ENCODE measurements at places on chromosomes 7 and 10.
A peak's percentile ranks its signal among the peaks of the same experiment; 100 is the strongest.

DNA sequence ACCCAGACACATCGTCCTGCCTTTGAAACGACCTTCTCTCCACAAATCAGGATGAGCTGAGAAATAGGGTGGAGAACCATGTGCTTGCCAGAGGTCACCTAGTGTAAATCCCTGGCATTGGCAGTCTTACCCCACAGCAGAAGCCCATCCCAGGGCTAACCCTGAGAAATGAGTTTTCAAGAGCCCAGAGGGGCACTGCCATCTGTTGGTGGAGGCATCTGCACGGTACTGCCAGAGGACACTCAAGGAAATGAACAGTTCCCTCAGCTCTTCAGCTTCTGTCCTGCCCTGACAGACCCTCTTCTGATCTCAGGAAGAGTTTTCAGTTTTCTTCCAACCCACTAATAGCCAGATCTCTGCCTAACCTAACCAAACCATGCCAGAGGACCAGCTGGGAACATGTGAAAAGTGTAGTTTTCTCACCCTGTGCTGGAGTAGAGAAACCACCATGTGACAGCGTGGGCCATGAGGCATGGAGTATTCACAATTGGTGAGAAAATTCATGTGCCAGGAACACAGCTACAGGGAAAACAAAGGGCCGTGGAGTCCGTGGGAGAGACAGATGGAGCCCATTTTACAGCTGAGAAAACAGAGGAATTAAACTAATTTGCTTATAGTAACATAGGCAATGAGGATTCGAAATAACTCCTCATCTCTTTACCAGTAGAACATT lies 37.7 kb upstream of the ITPRID1 start:
- no peak for DNase-seq
- no peaks in the 10 kb centered on the region for H3K27me3 ChIP-seq
- no peak overlapping the region for H3K27ac ChIP-seq
- H3K36me3 ChIP-seq: no peaks in the 10 kb centered on the region
- H3K4me1 ChIP-seq: no peaks in the 10 kb centered on the region

DNA sequence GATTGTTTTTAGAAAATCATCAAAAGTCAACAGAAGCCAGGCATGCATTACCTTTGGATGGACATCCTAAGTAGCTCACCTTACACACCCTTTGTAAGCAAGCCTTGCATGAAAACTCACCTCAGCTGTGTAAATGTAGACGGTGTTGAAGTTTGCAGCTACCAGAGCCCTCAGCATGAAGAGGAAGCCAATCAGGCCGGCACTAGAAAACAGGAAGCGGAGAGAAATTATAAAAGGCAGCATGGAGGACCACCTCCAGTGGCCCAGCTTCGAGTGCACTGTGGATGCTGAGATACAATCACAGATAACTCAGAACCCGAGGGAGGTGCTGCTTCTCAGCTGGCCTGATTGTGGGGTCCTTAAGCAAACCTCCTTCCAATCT lies 75.3 kb downstream of the SVOPL start:
- no peaks in the 10 kb centered on the region for H3K27me3 ChIP-seq
- H3K4me3 ChIP-seq: no peak overlapping the region
- H3K4me1 ChIP-seq: no peaks in the 10 kb centered on the region
- no peak overlapping the region for H3K27ac ChIP-seq
- H3K36me3 ChIP-seq: no peaks in the 10 kb centered on the region

- no peak overlapping the region for H3K27ac ChIP-seq
- no peak overlapping the region for H3K4me3 ChIP-seq
- H3K27me3 ChIP-seq: no peaks in the 10 kb centered on the region
- no peak for DNase-seq
These were observed 6.7 kb downstream of the CALN1 start for GRCh38 chr7:72405418-72405817.

DNA sequence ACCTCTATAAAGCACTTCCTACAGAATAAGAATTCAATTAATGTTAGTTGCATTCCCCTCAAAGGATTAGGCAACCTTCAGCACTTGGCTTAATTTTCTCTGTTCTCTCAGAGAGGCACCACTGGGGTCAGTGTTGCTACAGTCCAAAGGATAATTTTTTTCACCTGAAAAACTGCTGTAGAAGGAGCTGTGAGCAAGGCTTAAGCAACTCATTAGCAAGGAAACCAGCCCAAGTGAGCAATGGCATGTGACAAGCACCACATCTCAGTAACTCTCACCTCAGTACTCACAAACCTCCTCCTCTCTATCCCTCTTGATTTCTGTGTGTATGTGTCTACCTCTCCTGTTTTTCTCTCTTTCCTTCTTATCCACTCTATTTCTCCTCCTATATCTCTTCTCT lies 55.9 kb downstream of the DGKI start:
- no peaks in the 10 kb centered on the region for H3K27me3 ChIP-seq
- no peak overlapping the region for H3K4me3 ChIP-seq
- no peaks in the 10 kb centered on the region for H3K4me1 ChIP-seq

- H3K36me3 ChIP-seq: peaks cover 22% of the 10 kb centered on the region
- DNase-seq: no peak
- H3K27ac ChIP-seq: peak overlapping the region; percentile 15
These were observed 7.6 kb downstream of the CYCS start for GRCh38 chr7:25117226-25118047.

DNA sequence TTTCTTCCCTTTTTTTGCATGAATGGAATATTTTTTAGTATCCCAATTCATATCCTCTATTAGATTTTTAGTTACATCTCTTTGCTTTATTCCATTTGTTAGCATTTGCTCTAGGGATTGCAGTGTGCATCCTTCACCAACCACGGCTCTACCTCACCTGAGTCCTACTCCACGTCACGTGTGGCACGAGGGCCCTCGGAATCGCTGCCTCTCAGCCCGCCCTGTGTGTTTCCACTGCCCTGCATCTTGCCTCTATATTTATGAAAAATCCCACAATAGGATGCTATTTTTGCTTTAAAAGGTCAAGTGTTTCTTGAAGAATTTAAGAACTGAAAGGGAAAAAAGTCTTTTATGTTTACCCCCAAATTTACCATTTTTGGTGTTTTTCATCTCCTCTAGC lies 41.0 kb downstream of the CFAP46 start:
- no peaks in the 10 kb centered on the region for H3K36me3 ChIP-seq
- no peak overlapping the region for H3K27ac ChIP-seq
- DNase-seq: no peak
- no peak overlapping the region for H3K4me3 ChIP-seq

GRCh38 chr7:44617225-44617890 lies 10.9 kb downstream of the OGDH start:
- no peak overlapping the region for H3K4me3 ChIP-seq
- no peaks in the 10 kb centered on the region for H3K36me3 ChIP-seq
- no peak overlapping the region for H3K27ac ChIP-seq
- peaks cover 12% of the 10 kb centered on the region for H3K4me1 ChIP-seq
- DNase-seq: no peak

DNA sequence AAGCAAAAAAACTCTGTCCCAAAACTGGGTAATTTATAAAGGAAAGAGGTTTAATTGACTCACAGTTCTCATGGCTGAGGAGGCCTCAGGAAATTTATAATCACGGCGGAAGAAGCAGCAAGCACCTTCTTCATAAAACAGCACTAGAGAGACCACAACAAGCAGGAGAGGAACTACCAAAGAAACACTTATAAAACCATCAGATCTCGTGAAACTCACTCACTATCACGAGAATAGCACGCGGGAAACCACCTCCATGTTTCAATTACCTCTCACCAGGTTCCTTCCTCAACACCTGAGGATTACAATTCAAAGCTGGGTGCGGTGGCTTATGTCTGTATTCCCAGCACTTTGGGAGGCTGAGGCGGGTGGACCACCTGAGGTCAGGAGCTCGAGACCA lies 48.5 kb downstream of the PDIA4 start:
- H3K27ac ChIP-seq: no peak overlapping the region
- no peak for DNase-seq
- no peaks in the 10 kb centered on the region for H3K36me3 ChIP-seq
- no peaks in the 10 kb centered on the region for H3K27me3 ChIP-seq
- H3K4me3 ChIP-seq: no peak overlapping the region
- peaks cover 22% of the 10 kb centered on the region for H3K4me1 ChIP-seq

GRCh38 chr7:129721068-129721467 lies 109.5 kb downstream of the NRF1 start:
- no peaks in the 10 kb centered on the region for H3K27me3 ChIP-seq
- no peak overlapping the region for H3K4me3 ChIP-seq
- peaks cover 14% of the 10 kb centered on the region for H3K36me3 ChIP-seq
- H3K4me1 ChIP-seq: peaks cover 7% of the 10 kb centered on the region
- no peak overlapping the region for H3K27ac ChIP-seq
- DNase-seq: no peak
